ENCODE measurements at places on chromosomes 5 and 9. TPM values are rescaled to one million over a fixed set of nuclear protein-coding genes. Genes with fewer than 3 reads are reported as not detected.

GRCh38 chr9:98045234-98046179 is 11.0 kb upstream of the NANS start:
- no peak for DNase-seq
- no peaks in the 10 kb centered on the region for H3K27me3 ChIP-seq
- no peaks in the 10 kb centered on the region for H3K36me3 ChIP-seq
- no peak overlapping the region for H3K4me3 ChIP-seq

DNA sequence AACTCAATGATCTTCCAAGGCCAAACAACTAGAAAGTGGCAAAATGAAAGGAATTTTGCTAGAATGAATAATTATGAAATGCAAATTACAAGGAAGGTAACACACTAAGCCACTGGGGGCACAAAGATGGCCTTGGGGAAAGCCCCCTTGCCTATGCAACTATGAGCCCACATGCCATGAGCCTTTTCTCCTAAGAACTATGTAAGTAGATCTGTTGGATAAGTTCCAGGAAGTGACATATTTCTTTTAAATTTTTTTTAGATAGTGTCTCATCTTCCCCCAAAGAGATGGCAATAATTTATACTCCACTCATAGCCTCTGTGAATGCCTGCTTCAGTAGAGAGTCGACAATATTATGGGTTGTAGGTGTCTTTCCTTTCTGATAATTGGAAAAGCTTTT is 257.8 kb downstream of the AUH start:
- no peaks in the 10 kb centered on the region for H3K36me3 ChIP-seq
- H3K27ac ChIP-seq = no peak overlapping the region
- no peaks in the 10 kb centered on the region for H3K27me3 ChIP-seq
- H3K4me3 ChIP-seq = no peak overlapping the region
- peaks cover 3% of the 10 kb centered on the region for H3K4me1 ChIP-seq

GRCh38 chr5:56415356-56415765 is 182.2 kb upstream of the ANKRD55 start:
- no peak for DNase-seq
- no peak overlapping the region for H3K4me3 ChIP-seq
- peak overlapping the region; percentile 8 for H3K27ac ChIP-seq
- no peaks in the 10 kb centered on the region for H3K36me3 ChIP-seq
- H3K4me1 ChIP-seq = no peaks in the 10 kb centered on the region

DNA sequence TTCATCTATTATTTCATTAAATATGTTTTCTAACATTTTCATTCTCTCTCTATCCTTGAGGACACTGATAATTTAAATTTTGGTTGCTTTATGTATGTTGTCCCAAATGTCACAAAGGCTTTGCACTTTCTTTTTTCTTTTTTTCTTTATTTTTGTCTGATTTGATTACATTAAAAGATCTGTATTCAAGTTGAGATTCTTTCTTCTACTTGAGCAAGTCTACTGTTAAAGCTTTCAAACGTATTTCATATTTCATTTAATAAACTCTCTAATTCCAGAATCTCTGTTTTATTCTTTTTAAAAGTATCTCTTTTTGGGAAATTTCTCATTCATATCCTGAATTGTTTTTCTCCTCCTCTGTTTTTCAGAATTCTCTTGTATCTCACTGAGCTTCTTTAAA is 106.5 kb downstream of the GNA14 start:
- H3K27ac ChIP-seq = no peak overlapping the region
- H3K4me1 ChIP-seq = no peaks in the 10 kb centered on the region
- no peak overlapping the region for H3K4me3 ChIP-seq
- no peaks in the 10 kb centered on the region for H3K27me3 ChIP-seq

DNA sequence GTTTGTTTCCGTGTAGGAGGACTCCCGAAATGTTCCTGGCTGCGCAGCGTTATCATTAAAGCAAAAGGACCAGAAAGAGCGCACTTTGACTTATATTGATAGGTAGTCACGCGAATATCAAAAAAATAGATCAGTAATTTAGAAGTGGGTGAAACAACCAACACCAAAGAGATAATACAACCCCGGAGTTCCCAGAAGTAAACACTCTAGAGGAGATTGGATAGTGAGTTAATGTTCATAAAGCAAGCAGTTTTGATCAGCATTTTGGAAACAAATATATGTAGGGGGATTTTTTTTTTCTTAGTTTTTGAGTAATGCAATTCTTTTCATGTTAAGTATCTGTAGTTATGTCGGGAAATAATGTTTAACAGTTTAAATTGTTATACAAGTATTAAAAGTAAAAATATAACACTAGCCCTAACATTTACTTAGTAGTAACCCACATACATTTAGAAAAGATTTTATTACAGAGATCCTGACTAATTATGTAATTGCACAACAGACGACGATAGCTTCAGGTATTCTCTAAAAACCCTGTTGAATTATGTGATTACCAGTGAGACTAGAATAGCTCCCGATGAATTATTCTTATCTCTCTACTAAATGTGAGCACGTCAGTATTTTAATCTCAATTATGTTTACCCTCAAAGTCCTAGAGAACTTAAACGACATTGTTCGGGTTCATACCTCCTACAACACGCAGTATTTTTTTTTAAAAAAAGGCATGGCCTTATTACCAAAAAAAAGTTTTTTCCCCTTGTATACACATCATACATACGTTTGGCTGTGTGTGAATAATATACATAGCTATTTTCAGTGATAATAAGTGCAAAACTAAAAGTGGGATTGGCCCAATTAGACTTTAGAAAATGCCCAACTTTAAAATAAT is 9.4 kb upstream of the NFIB start:
- H3K27me3 ChIP-seq = no peaks in the 10 kb centered on the region
- H3K27ac ChIP-seq = peak overlapping the region; percentile 99
- H3K36me3 ChIP-seq = no peaks in the 10 kb centered on the region
- peak overlapping the region; percentile 88 for H3K4me3 ChIP-seq
- no peaks in the 10 kb centered on the region for H3K4me1 ChIP-seq

DNA sequence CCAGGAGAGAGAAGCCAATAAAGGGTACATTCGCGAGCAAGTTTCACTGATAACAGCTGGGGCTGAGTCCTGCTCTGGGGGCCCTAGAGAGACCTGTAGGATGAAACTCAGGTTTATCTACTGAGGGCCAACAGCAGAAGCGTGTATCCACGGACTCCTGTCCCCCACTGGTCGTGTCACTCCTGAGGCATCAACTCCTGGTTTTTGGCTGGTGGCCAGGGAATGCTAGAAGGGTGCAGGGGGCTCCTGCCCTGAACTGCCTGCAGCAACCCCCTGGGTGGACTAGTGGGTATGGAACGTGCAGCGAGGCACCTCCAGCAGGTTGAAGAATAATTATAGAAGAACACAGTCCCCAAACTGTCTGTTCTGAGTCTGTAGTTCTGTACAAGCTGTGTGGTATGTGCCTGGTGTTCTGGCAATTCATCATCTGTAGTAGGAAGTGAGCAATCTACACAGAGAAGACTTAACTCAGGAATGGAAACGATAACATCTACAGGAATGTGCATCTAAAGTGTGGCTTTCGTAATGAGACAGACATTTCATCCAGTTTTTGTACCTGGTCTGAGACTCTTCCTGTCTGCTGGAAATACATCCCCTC is 64.5 kb upstream of the GNA14 start:
- no peaks in the 10 kb centered on the region for H3K27me3 ChIP-seq
- H3K4me3 ChIP-seq = no peak overlapping the region
- no peak for DNase-seq
- no peaks in the 10 kb centered on the region for H3K36me3 ChIP-seq
- no peaks in the 10 kb centered on the region for H3K4me1 ChIP-seq

DNA sequence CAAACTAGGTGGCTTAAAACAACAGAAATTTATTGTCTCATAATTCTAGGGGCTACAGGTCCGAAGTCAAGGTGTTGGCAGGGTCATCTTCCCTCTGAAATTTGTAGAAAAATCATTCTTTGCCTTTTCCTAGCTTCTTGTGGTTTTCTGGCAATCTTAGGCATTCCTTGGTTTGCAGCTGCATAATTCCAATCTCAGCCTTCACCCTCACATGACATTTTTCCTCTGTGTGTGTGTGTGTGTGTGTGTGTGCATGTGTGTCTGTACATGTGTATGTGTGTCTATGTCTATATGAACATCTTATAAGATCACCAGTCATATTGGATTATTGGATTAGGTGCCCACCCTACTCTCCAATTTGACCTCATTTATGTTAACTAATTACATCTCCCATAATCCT is 330.6 kb downstream of the CHSY3 start:
- no peak overlapping the region for H3K4me3 ChIP-seq
- H3K36me3 ChIP-seq = no peaks in the 10 kb centered on the region
- H3K27ac ChIP-seq = no peak overlapping the region
- H3K27me3 ChIP-seq = no peaks in the 10 kb centered on the region
- DNase-seq = no peak

- H3K4me1 ChIP-seq = no peaks in the 10 kb centered on the region
- no peak for DNase-seq
- H3K27ac ChIP-seq = no peak overlapping the region
- no peaks in the 10 kb centered on the region for H3K36me3 ChIP-seq
- H3K4me3 ChIP-seq = no peak overlapping the region
- no peaks in the 10 kb centered on the region for H3K27me3 ChIP-seq
These were observed 226.2 kb downstream of the EPB41L4A start for GRCh38 chr5:112192866-112193265.

- H3K27me3 ChIP-seq = no peaks in the 10 kb centered on the region
- DNase-seq = no peak
- H3K4me3 ChIP-seq = no peak overlapping the region
- H3K27ac ChIP-seq = no peak overlapping the region
- H3K4me1 ChIP-seq = no peaks in the 10 kb centered on the region
- no peaks in the 10 kb centered on the region for H3K36me3 ChIP-seq
These were observed 16.5 kb downstream of the PRELID2 start for GRCh38 chr5:145818604-145819003.

- H3K4me1 ChIP-seq = peaks cover 2% of the 10 kb centered on the region
- no peaks in the 10 kb centered on the region for H3K27me3 ChIP-seq
These were observed 8.7 kb downstream of the ASS1 start for GRCh38 chr9:130453487-130453886.

- no peaks in the 10 kb centered on the region for H3K4me1 ChIP-seq
- no peak overlapping the region for H3K27ac ChIP-seq
- H3K36me3 ChIP-seq = no peaks in the 10 kb centered on the region
- H3K27me3 ChIP-seq = no peaks in the 10 kb centered on the region
- no peak for DNase-seq
These were observed 145.5 kb upstream of the HAPLN1 start for GRCh38 chr5:83866181-83866580.

DNA sequence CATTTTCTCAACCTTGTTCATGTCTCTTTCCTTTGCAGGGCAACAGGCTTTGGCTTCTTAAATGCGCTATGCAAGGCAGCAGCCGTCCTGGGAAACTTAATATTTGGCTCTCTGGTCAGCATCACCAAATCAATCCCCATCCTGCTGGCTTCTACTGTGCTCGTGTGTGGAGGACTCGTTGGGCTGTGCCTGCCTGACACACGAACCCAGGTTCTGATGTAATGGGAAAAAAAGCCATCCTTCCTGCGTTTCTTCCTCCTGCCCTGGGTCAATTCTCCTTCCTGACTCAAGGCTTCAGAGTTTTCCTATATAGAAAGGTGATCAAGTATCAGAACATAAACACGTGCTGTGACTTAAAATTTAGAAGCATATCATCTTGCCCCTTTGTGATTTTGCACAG is 77.8 kb upstream of the IQGAP2 start:
- H3K27ac ChIP-seq = no peak overlapping the region
- no peak for DNase-seq
- H3K36me3 ChIP-seq = no peaks in the 10 kb centered on the region

DNA sequence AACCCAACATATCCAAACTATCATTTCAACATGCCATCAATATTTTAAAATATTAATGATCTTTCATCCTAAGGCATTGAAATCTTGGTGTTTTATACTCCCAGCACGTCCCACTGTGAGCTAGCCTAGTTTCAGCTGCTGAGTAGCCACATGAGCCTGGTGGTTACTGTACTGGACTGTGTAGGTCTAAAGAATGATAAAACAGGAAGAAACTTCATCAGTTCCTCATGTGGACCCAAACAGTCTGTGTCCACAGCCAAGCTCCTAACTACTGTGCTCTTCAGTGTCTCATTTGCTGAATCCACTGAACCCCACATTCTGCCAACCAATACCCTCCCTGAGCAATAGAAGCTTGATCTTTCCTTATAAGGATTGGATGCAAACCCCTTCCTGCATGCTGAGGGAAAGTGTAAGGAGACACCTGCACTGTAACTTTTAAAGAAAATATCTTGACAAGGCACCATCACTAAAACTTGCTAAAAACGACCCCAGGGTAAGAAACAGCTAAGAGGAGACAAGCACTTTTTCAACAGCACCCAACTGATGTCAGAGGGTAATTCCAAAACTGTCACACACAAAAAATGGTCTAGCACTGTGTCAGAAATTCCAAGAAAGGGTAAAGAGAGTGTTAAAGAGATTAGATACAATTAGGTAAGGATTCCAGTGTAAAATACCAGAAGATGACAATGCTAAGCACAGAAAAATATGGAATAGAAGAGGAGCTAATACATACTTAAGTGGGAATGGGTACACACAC is 126.9 kb downstream of the SPOCK1 start:
- no peak overlapping the region for H3K27ac ChIP-seq
- no peaks in the 10 kb centered on the region for H3K4me1 ChIP-seq
- no peak for DNase-seq
- H3K4me3 ChIP-seq = no peak overlapping the region
- no peaks in the 10 kb centered on the region for H3K27me3 ChIP-seq

DNA sequence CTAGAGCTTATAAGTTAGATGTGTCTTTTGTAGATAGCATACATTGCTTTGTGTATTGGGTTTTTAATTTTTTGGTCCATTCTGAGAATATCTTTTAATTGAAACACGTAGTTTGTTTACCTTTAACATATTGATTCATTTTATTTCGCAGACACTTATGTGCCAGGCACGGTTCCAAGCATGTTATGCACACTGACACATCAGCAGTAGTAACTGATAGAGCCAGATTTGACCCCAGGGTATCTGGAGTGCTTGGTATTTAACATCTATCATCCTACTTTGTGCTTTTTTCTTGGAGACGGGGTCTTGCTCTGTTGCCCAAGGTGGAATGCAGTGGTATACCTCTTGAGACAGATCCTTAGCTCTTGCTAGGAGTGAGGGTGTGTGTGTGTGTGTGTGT is 71.9 kb downstream of the USP20 start:
- H3K27ac ChIP-seq = no peak overlapping the region
- no peak overlapping the region for H3K4me3 ChIP-seq
- H3K27me3 ChIP-seq = no peaks in the 10 kb centered on the region
- no peaks in the 10 kb centered on the region for H3K36me3 ChIP-seq
- no peak for DNase-seq

- no peaks in the 10 kb centered on the region for H3K36me3 ChIP-seq
- DNase-seq = no peak
- H3K4me1 ChIP-seq = peaks cover 5% of the 10 kb centered on the region
These were observed 22.6 kb upstream of the SLC12A7 start for GRCh38 chr5:1134478-1134877.

DNA sequence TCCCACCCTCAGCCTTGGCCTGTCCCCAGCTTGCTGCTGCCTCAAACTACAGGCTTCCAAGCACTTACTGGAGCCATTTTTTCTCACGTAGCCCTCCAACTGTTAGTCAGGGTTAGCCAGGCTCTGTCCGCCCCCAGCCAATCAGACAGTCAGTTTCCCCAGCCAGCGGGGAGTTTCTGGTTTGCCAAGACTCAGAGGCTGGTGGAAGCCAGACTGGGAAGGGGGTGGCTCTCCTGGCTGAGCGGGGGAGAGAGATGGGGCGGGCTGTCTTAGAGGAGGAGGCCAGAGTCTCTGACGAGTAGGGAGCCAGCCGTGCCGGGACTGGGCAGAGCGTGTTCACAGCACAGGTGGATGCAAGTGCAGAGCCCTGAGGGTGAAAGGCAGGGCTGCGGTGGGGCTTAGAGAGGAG is 15.3 kb downstream of the PROP1 start:
- DNase-seq = no peak
- no peak overlapping the region for H3K4me3 ChIP-seq
- H3K4me1 ChIP-seq = no peaks in the 10 kb centered on the region
- H3K36me3 ChIP-seq = no peaks in the 10 kb centered on the region

Gene PCDHGA2
- total RNA-seq = 8.6 TPM

Gene MAMDC2
- total RNA-seq = 33.9 TPM

Gene MZB1
- total RNA-seq = 8.6 TPM

Gene PGM5
- 11.6 TPM for total RNA-seq

Gene PDE6A
- total RNA-seq = under 0.01 TPM

Gene UGT3A2
- not detected for total RNA-seq

Gene PCA3
- 0.16 TPM for total RNA-seq

Gene GRXCR2
- total RNA-seq = not detected

Data from breast epithelium (tissue), 4 donors.